GM03348 (cell line): ENCODE measurements at places on chromosomes 6 and 20.

- DNase-seq, result no peak
These were observed 99.0 kb upstream of the LGSN start for GRCh38 chr6:63418741-63419140.

DNA sequence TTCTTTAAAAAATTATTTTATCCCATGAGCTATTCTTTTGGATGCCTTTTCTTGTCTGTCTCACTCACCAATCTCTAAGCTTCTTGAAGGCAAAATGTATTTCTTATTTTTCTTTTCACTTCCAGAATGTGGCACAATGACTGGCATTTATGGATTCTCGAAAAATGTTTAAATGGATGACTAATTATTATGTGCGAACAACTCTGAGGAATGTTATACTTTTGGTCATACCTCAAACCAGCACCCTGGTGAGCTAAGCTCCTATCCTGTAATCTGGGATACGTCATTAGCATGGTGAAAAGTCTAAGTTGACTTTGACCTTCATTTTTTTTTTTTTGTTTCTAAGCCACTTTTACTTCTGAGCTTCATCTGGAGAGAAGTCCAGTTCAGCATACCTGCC is 214.0 kb upstream of the CEP162 start:
- DNase-seq, result no peak

GRCh38 chr6:155248008-155249001 is 15.5 kb upstream of the CLDN20 start:
- peak; percentile 77 for DNase-seq

DNA sequence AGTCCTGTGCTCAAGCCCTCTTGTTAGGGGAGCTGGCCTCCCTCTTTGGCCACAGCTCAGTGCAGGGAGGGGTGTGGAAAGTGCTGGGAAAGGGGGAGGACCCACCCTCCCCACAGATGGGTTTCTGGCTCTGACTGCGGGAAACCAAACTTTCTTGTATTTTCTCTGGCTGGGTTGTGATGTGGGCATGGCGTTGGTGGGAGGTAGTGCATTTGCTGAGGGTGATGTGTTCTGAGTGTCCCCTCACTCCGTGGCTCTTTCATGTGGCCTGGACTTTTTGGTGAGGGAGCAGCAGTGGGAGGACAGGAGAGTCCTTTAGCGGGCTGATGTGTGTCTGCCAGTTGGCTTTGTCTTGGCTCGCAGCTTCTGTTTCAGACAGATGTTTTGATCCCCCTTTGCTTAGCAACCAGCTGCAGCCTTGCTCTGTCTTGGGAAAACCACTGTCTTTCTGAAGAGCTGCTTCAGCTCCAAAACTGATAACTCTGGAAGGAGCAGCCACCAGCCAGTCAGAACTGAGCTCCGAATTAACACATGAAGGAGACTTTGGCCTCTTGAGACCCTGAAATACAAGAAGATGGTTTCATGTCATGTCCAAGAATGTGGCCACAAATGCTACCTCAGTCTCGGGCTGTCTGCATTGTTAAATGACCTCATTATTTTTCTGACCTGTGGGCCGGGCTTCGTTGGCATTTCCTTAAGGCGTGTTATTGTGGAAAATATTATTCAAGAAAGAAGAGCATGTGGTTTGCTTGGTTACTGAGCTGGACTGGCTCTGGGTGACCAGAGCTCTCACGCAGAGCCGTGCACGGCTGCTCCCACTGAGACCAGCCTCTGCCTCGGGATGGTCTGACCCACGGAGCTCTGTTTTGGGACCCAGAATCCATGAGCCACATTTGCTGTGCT is 21.5 kb downstream of the SYNJ2 start:
- peak; percentile 85 for DNase-seq

- no peak for DNase-seq
These were observed 33.1 kb upstream of the KCNB1 start for GRCh38 chr20:49515586-49515985.

GRCh38 chr6:152094992-152095592 is 287.6 kb downstream of the ESR1 start:
- DNase-seq, result peak; percentile 92

DNA sequence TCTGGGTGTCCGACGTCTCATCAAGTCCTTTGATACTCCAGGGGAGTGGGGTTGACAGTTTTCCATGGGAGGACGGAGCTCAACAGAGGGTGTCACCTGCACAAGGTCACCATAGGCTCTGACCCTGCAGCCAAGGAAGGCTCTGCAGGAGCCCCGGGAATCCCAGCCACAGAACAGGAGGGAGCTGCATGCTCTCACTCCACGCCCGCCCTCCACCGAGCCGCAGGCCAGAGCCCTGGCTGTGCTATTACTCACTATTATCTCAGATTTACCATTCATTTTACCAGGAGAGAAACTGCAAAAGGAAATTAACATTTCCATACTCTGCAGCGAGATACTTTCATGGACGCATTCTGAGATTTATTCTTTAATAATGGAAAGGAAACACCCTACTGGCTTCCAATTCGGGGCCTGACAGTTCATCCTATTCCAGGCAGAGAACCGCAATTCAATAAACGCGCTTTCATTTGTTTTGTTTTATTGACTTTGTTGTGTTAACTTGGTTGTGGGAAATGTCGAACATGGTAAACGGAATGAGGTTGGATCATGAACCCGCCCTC is 18.3 kb upstream of the NTSR1 start:
- no peak for DNase-seq

DNA sequence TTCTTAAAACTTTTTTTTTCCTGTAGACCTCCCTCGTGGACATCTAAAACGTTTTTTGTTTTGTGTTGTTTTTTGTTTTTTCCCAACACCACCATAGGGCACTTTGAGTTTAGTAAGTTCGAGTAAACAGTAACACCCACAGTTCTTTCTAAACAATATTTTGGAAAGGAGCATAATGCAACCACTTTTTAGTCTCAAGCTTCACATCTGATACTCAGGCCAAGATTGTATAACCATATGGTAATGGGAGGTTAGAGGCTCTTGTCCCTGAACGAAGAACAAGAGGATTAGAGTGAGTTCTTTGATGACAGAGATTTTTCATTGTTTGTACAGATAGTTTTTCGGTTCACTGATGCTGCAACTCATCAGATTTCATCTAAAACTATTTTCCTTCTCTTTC is 144.6 kb downstream of the MTHFD1L start:
- no peak for DNase-seq
